ENCODE measurements at places on chromosomes 5 and 9. TPM values are rescaled to one million over a fixed set of nuclear protein-coding genes. Genes with fewer than 3 reads are reported as not detected.

The SPAG8 gene
- 0.12 TPM for total RNA-seq

The TLE1 gene
- 124 TPM for total RNA-seq

DNA sequence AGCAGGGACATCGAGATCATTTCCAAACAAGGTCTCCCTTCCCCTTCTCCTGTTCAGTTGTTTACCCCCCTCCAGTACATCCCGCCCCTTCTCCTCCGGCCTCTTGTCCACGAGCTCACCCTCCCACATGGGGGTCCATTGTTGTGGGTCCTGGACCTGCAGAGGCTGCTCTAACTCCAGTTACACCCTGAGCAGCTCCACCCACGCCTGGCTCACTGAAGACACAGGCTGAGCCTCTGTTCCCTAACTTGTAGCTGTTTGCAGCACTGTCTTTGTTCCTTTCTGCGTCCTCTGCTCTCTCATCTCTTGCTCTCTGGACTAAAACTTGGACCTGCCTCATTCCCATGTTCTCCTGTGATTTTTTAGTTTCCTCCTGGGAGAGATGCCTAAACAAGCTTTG, 377.5 kb downstream of the MED10 start:
- DNase-seq, result no peak

DNA sequence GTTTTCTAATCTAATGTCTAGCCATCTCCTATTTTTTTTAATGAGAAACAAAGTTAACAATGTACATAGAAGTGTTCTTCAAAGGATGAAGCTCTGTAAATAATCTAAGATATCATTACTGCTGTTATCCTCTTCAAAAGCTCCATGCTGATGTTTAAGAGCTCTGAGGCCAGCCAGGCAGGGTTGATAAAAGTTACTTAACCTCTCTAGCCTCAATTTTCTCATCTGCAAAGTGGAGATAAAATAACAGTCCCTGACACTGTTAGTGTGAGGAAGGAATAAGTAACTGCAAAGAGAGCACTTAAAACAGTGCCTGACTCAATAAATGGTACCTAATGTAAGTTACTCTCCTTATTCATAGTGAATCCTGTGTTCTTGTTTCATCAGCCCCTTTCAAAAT, 60.1 kb downstream of the LHFPL2 start:
- no peak for DNase-seq

DNA sequence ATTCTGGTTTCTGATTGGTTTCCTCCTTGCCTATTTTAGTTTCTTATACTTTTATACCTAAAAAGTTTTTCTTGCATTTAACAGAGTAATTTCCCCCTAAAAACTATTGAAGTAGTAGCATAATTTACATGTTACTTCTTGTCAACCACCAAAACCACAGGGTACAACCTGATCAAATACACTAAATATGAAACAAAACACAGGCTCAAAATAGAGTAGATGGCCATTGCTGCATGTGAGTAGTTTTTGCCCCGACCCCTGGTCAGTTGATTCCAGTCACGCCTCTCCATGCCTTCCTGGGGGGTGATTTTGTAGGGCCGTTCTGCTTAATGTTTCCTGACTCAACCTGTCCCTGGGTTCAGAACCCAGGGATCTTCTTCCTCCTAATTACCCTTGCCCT, 101.8 kb downstream of the TLE4 start:
- DNase-seq, result no peak

- no peak for DNase-seq
Measured at GRCh38 chr9:105690742-105691141, 3.6 kb upstream of the TMEM38B start.

GRCh38 chr5:150510460-150511263, 2.7 kb downstream of the NDST1 start:
- no peak for DNase-seq

- DNase-seq, result no peak
Measured at GRCh38 chr5:156947925-156948324, 15.1 kb downstream of the TIMD4 start.
